ENCODE measurements at places on chromosomes 4 and X.
A peak's percentile ranks its signal among the peaks of the same experiment; 100 is the strongest.

GRCh38 chrX:66074920-66075879 is 35.3 kb upstream of the VSIG4 start:
- DNase-seq: no peak

GRCh38 chr4:113919611-113920010 is 59.8 kb downstream of the ARSJ start:
- no peak for DNase-seq

DNA sequence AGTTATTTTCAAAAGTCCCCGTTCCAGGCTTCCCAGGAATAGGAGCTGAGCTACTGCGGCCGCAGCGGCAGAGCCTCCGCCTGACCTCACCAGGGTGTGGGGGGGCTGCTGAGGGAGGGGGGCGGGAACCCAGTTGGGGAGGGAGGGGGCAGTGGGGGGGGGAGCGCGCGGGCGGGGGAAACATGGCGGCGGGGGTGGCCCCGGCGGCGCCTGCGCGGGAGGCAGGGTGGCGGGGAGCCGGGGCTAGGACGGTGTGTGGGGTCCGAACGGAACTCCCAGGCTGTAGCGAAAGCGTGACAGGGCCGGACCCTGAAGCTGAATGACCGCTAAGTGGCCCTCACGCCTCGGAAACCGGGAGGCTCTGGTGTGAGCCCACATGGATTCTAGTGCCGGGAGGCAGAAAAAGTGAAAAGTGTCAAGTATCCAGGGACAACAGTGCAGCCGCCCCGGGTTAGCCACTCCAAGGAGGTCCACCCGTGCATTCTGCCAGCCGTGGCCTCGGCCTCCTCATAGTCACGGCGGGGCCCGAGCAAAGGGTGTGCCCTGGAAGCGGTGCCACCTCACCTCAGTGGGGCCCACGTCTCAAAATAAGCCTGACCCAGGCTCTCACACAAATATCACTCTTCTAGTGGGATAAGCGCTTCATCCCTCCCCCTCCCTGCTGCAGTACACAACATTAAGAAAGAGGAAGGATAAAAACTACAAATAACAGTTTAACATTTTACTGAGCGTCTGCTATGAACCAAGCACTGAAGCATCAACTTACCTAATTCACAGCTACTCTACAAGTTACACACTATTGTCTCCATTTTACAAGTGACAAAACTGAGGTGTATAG is at the start of gene KLHL13:
KLHL13 (minus strand) TSS at position 98 of the 838 bp plus-strand sequence. CDS start 88,337 bp downstream, outside the sequence.
- peak; percentile 69 for DNase-seq

DNA sequence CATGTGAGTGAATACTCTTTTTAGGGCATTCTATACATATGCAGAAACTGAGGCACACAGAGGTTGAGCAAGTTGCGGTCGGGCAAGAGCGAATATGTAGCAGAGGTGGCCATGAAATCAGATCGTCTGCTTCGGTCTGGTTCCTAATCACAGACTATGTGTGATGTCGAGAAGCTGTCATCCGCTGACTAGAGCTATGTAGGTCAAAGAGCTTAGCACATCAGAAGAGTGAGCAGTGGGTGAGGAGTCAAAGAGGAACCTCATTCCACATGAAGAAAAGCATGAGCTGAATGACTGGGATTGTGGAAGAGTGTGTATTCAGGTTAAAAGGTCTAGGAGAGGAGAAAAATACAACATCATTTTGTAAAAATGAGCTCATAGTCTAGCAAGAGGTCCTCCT is 19.0 kb downstream of the GAB3 start:
- no peak for DNase-seq

GRCh38 chrX:9337046-9337445 is 127.8 kb upstream of the TBL1X start:
- no peak for DNase-seq

DNA sequence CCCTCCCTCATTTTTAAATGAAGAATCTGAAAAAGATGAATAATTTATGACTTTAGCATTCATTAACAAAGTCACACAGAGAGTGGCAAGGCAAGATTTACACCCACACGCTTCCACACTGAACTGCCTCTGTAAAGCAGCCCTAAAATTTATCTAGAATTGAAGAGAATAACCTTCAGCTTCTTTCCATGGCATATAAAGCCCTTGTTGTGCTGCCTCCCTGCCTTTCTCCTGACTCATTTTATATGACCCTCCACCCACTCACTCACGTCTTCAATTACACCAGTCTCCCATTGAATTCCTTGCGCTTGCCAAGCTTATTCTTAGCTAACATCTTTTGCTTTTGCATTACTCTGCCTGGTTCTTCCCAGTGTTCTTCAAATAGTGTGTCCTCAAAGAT is 2649.3 kb downstream of the PCDH7 start:
- DNase-seq: no peak

GRCh38 chrX:15973299-15973698 is 118.7 kb upstream of the AP1S2 start:
- peak; percentile 26 for DNase-seq

DNA sequence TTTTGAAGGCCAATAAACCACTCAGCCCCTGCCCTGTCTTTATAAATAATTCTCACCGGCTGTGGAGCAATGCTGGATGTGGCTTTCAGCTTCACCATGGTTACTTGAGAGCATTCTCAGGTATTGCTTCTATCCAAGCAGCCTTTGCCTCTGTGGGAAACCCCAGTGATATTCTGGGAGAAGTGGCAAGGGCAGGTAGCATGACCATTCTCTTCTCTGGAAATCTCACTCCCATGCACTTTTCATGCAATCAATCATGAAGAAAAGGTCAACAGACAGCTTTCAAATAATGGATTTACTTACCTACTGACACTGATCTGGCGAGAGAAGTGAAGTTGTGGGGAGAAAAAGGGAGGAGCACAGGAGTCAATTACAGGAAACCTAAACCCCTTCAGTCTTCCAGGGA is 49.5 kb downstream of the UNC5C start:
- DNase-seq: no peak

- no peak for DNase-seq
These were observed 56.4 kb downstream of the SPCS3 start for GRCh38 chr4:176376032-176376614.

DNA sequence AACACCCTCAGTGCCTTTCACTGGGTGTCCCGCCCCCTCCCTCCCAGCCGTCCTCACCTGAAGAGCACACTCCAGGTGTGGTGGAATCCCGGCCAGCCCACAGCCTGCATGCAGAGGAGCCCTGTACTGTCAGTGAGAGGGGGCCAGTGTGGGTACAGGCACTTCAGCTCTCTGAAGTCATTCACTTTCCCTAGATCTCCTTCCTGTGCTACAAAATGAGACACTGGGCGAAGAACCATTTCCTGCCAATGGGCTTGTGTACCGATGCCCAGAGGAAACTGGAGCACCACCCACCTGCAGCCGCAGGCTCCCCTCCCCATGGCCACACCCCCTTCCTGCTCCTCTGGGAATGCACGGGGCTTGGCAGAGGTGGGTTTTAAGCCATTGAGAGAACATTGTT is 73.9 kb upstream of the C4orf50 start:
- DNase-seq: no peak

DNA sequence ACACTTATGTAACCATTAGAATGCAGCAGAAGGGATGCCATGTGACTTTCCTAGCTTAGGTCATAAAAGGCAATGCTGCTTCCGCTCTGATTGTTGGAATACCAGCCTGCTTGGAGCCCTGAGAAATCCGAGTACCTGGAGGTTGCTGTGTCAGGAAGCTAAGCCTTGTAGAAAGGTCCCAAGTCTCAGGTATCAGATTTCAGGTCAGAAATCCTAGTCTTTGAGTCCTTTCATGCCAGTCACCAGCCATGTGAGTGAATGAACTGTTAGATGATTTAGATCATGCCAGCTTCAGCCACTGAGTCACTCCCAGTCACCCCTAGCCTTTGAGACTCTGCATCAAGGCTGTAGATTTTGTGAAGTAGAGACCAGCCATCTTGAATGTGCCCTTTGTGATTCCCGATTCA is 23.5 kb downstream of the RAP1GDS1 start:
- DNase-seq: no peak

DNA sequence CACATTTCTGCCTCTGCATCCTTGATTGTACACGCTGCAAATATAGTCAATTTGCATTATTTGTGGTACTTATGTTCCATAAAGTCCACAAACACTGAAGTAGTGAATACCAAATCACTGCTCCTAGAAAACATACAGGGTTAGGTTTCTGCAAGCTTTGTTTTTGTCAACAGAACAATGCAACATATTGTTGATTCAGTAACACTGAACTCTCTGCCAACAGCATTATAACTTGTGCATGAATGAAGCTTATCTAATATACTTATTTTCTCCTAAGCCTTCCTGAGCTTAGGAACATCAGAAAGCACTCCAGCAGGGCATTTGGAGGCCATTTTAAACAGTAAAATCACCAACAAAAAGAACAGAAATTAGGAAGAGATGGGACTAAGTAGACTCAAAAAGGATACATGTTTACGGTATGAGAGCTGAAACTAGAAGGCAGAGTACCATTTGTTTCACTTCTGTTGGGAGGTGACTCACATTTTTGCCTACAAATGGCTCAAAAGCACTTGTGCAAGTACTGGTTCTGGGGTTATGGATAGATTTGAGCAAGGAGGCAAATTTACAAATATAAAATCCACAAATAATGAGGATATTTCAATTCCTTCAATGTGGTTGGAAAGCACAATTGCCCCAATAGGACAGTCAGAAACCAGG is 14.1 kb downstream of the COX18 start:
- no peak for DNase-seq

GRCh38 chr4:73859614-73860088 is 6.6 kb downstream of the PF4V1 start:
- no peak for DNase-seq

GRCh38 chrX:15207384-15207783 is 62.5 kb downstream of the ASB9 start:
- no peak for DNase-seq

DNA sequence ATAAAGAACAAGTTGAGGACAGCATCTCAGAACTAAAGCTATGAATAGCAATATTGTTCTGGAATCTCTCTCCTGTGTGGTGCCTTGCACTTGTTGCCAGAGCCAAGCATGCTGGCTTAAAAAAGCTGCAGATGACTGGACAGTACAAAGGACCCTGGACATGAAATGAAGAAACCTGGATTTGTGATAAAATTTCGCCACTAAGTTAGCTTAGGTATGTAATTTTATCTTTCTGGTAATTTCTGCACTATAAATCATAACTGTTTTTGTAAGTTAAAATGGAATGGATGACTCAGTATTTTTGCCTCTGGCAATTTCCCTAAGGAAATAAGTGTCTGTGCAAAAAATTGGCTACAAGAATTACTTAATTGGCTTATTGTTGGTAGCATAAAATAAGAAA is 317.2 kb downstream of the CAMK2D start:
- DNase-seq: no peak

- DNase-seq: no peak
These were observed 25.9 kb upstream of the NYX start for GRCh38 chrX:41421071-41421729.

GRCh38 chr4:121829511-121829910 is 5.8 kb upstream of the CCNA2 start:
- no peak for DNase-seq

DNA sequence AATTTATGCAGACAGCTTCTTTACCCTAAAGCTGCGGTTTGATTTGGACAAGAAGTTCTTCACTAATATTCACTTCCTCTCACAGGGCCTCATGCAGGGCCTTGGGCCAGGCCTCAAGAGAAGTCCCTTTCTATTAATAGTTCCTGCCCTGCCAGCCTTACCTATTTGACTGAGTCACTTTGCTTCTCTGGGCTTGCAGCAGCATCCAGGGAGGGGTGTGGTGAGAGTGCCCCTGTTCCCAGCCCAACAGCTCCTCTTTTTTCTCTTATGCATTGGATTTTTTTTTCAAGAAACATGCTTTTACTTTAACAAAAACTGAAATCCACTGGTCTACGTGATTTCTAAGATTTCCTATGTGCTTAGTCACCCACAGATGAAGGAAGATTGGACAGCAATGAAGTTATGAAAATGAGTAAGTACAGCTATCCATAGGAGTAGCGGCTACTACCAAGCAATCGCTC is 26.7 kb downstream of the FAM156B start:
- DNase-seq: no peak

DNA sequence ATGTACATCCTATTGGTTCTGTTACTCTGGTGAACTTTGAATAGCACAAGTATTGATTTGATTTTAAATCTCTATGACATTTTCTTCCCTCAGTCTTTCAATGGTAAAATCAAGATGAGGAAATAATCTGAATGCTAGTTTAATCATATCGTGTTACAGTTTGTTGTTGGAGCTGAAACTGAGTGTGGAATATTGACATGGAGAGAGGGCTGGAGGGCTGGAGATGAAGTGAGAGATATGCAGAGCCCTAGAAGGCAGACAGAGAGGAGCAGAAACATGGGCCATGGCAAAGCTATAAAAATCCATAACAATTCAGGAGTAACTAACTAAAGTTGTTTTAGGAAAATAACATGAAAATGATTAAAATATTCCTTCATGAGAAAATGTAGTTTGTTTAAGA is 141.1 kb downstream of the BANK1 start:
- DNase-seq: peak; percentile 11

DNA sequence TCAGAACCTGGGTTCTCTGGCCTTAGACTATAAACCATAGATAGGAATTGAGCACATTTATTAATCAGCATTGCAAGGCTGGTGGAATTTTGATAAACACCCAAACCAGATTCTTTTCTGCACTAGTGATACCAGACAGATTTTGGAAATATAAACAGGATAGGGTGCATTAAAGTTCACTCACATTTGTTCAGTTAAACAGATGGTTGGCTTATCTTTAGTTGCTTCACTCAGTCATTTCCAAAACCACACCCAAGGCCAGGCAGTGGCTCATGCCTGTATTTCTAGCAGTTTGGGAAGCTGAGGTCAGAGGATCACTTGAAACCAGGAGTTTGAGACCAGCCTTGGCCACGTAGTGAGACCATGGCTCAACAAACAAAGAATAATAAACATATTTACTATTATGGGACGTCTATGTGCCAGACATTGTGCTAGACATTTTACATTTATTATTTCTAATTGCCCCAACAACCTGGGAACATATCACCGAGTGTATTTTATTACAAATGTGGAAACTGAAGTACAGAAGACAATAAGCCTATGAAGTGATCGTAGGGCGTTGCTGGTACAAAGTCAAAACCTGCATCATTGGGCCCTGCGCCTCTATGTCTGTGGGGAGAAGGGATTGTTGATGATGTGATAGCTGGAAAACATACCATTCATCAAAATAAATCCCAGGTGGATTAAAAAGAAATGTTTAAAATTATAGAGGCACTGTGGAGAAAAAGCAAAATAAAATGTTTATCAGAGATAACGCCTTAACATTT is 15.0 kb downstream of the ADD1 start:
- no peak for DNase-seq

GRCh38 chr4:184447664-184448063 is 26.7 kb downstream of the IRF2 start:
- no peak for DNase-seq
